ENCODE measurements at places on chromosomes 12 and 14.
A peak's percentile ranks its signal among the peaks of the same experiment; 100 is the strongest.

DNA sequence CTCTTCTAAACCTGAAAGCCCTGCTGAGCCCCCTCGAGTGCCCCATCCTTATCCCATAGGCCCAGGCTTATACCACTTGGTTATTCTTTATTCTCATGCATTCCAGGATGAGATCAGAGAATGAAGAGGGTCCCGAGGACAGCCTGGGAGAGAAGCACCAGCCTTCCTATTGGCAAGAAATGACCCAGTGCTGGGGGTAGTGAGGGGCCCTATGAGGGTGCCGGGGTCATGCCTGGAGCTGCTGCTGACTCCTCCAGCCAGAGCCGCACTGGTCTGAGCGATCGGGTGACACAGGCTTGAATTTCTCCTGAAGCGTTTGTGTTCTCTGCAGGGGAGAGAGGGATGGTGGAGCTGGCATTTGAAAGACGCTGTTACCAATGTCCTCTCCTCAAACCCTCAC, 18.1 kb downstream of the MORN3 start:
- no peak for ATAC-seq

GRCh38 chr14:68979021-68979721, at the start of gene ACTN1:
TSS of gene ACTN1 (minus strand) at chr14:68979302. CDS start at chr14:68979056, 246 bp downstream.
- ATAC-seq = peak; percentile 79

DNA sequence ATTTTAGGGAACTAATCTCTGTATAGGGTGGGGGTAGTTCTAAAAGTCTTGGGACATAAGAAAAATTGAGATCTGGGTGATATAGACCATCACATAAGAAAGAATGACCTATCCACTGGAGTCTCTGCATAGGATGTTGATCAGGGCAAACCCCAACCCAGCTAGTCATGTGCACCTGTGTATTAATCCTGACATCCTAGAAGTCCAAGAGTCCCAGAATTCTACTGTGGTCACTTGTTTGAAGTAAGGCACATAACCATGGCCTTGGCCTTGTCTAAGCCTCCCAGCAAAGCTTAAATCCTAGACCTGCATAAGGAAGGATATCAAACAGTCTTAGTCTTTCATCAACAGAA, 334.1 kb upstream of the DCN start:
- no peak for ATAC-seq

DNA sequence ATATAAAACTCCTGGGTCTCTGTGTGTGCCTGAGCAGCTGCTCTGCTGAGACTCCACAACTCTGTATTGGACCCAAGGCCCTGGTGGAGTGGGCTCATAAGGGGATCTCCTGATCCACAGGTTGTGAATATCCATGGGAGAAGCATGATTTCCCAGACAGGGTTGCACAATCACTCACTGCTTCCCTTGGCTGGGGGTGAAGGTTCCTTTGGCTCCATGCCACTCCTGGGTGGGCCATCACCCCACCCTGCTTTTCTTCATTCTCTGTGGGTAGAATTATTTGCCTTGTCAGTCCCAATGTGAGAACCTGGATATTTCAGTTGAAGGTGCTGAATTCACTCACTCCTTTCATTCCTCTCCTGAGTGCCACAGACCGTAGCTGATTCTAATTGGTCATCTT, 205.2 kb upstream of the TMEM260 start:
- no peak for ATAC-seq

DNA sequence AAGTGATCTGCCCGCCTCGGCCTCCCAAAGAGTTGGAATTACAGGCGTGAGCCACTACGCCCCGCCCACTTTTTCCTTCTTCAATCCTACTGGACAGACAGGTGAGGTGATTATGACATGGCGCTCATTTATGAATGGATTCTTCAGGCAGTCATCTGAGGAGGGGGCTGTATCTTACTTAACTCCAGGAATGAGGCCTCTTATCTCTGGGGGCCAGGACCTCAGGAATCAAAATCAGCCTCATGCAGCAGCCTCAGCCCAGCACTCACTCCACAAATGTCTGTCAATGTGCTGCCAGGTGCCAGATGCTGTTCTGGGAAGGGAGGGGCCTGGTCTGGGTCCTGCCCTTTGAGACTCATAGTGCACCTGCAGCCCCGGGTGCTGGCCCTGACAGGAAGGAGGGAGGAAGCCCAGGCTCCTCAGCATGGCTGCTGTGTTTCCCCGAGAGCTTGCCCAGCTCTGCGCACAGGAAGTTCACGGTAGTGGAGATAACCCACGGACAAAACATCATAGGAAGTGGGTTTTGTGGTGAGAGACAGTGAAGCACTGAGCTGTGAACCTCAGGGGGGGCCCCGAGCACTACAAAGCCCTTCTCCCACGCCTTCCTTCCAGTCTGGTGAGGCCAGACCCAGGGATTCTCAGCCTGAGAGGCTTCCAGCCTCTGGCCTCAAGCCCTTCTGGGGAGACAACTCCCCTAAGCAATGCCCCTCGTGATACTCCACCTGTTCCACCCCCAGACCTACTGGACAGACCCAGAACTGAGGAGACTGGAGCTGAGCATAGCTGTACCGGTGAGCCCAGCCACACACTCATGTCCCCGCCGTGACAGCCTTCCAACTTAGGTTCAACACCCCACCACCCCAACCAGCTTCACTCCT, 22.3 kb downstream of the GALNT6 start:
- ATAC-seq = no peak

DNA sequence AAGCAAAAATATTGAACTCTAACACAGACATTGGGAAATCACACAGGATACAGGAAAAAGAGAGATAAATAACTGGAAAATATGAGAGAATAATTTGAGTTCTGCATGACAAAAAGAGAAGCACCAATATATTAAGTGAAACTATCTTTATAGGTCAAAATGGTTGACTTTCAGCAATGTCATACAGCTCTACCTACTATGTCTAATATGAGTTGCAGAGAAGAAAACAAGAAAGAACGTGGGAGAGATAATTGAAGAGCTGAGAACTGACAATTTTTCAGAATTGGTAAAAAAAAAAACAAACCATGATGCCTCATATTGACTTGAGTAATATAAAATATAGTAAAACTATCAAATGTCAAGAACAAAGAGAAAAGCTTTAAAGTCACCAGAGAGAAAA, 221.7 kb downstream of the BCL11B start:
- no peak for ATAC-seq

DNA sequence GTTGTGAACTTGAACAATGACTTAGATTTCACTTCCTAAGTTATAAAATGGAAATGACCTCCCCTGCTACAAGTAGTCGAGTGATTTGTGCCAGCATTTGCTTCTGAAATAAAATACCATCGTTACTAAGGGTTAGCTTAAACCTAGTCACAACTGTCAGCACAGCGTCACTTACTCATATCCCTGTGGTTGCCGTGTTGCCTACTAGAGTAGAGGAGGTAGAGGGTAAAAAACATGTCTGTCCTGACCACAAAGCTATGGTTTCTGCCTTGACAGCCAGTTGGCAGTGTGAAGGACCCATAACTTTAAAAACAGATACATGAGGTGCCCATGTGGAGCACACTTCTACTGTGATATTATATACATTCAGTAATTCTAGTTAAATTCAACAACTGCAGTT, 234.2 kb upstream of the RGS6 start:
- no peak for ATAC-seq

DNA sequence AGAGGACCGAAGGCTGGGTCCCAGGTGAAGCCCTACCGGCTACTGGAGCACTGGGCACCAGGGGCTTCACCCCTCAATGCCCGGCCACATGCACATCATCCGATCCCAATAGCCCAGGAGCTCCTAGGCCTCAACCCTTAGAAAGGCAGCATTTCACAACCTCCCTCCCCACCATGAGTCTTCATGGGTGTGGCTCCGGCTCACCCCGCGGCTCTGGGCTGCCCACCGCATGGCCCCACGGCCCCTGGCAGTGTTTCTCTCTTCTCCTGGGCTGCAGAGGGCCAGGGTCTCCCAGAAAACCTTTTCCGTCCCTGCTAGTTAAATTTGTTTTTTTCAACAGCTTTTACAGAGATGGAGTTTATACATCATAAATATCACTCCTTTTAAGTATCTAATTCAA, 28.6 kb upstream of the DLK1 start:
- no peak for ATAC-seq

DNA sequence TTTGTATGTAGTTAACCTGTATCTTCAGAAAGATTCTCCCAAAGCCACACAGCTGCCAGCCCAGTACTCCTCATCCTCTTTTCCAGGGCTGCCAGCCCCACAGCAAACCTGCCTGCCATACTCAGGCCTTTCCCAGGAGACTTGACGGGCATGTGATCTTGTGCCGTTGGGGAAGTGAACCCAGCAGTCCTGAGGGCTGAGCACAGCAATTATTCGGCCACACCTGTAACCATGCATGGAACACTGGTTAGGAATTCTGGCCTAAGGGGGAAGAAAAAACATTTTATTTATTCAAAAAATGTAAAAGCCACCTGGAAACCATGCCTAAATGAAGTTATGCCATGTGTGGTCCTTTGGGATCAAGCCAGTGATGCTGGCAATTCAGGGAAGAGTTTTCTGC, 145.3 kb downstream of the GRIN2B start:
- no peak for ATAC-seq

DNA sequence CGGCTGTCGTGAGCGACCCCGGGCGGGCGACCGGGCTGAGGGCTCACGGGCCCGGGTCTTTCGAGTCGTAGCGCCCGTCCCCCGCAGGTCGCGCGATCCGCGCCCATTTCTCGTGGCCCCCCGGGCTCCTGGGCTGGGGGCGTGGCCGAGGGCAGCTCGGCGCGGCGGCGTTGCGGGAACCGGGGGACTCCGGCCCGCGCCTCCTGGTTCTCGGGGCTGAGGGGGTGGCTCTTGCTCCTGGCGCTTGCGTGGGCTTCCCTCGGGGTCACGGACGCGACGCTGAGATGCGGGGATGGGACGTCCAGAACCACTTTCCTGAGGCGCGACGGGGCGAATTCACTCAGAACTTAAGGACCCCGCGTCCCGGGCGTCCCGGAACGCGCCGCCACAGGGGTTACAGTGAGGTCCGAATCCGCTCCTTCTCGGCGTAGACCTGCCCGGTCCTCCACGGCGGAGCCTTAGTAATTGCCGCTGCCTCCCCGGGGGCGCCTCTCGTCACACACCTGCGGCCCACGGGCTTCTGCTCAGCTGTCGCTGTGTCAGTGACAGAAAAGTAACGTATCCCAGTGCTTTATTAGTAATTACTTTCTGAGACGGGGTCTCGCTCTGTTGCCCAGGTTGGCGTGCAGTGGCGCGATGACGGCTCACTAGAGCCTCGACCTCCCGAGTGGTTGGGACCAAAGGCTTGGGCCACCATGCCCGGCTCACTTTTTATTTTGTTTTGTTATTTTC, 606 bp downstream of the EP400 start:
- peak; percentile 19 for ATAC-seq

- ATAC-seq = no peak
Measured at GRCh38 chr12:96221391-96221790, 27.2 kb downstream of the ELK3 start.

DNA sequence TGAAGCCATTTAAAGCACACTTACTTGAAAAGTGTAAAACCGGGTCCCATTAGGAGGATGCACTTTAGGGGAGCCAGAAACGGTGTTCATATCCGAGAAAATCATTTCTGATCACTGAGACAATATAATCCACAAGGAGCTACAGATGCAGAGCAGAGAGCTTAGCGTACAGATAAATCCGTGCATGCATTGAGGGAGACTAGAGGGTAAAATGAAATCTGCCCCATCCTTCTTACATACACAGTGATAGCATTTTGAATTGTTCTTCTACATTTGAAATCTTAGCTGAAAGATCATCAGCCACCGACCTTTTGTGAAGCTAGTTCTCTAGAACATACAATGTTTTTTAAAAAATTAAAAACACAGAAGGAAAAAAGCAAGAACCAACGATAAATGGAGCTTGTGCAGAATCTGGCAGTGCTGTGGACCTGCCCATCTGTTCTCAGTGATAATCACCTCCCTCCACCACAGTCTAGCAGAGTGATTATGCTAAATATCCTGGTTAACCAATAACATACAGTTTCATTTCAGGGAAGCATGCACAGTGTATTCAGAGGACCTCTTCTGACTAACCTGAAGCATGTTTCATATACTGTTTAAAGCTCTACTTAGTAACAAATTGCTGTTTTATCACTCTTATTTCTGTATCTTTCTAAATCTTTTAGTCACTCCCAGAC, 161.1 kb downstream of the PPFIA2 start:
- no peak for ATAC-seq

GRCh38 chr12:44626883-44627282, 249.2 kb downstream of the NELL2 start:
- no peak for ATAC-seq

DNA sequence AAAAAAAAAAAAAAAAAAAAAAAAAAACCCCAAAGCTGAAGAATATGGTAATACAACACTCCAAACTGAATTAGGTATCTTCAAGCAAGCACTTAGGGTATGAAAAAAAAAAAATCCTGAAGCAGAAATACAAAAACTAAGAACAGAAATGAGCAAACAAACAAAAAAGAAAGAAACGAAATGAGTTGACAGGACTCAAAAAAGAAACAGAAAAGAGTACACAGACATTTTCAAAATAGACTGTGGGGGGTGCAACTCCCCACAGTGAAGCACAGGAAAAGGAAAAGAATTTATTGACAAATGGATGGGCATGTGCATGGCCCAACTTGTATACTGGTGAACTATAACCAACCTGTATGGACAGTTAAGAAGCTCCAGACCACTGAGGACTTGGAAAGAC, 24.6 kb downstream of the RPS6KA5 start:
- ATAC-seq = no peak

- ATAC-seq = no peak
Measured at GRCh38 chr12:27946421-27946820, 26.1 kb downstream of the PTHLH start.

- ATAC-seq = no peak
Measured at GRCh38 chr14:57274551-57274950, 5.8 kb downstream of the AP5M1 start.

DNA sequence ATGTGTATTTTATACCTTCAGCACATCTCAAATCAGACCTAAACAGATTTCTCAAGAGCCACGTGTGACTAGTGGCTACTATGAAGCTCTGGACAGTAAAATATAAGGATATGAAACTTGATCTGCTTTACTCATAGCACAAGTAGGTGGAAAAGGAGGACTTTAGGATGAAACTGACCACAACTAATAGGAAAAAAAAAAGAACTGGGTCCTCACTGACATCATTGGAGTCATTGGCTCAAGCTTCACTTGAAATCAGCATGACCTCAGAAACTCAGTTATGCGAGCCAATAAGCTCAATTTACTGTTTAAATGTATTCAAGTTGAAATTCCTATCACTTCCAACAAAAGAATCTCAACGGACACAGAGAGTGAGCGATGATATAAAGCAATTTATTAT, 34.1 kb upstream of the CIT start:
- ATAC-seq = peak; percentile 58

GRCh38 chr14:23933742-23934128, 19.8 kb upstream of the DHRS4 start:
- no peak for ATAC-seq

- no peak for ATAC-seq
Measured at GRCh38 chr12:113105606-113106271, 29.8 kb downstream of the RASAL1 start.

- ATAC-seq = no peak
Measured at GRCh38 chr14:54301359-54301758, 95.4 kb upstream of the CDKN3 start.

GRCh38 chr12:19030180-19030579, 99.4 kb upstream of the PLEKHA5 start:
- ATAC-seq = no peak
